H4 (cell line): ENCODE measurements at places on chromosomes 3 and 15.
A peak's percentile ranks its signal among the peaks of the same experiment; 100 is the strongest.

DNA sequence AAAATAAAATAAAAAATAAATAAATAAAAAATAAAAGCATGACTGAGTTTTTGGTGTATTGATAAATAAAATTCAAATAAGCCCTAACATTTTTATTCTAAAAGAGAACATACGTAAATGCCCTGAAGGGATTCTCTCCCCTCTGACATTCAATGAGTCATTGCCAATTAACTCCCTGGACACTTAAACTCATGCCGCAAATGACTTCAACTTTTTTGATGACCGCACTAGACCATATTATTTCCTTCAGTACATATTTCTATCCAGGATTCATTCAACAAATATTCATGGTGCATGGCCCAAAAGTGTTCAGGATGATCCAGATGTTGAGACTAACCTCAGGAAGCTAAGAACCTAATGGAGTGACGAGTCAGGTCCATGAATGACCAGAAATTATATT lies 195.9 kb upstream of the LRRN1 start:
- DNase-seq, result peak; percentile 9

- no peak for DNase-seq
These were observed 31.4 kb upstream of the CD47 start for GRCh38 chr3:108122276-108122675.

DNA sequence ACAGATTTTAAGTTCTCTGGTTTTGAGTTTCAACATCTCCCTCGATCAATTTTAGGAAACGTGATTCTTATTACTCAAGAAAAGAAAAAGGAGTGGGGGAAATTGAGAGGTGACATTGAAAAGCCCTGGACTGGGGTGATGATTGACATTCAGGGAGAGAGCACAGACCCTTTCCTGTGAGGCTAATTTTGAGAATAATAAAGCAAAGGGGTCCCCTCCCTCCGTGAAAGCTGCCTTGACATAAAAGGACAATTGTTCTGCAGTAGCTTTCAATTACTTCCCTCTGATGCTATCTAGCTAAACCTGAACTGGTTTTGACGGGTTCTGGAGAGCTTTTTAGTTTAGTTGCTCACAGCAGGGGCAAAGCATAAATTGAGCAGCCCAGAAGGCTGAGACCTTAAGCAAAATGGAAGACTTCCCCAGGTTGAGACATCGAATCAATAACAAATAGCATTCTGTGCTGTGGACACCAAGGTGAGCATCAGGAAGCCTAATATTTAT lies 14.4 kb upstream of the CMTM8 start:
- DNase-seq, result no peak

DNA sequence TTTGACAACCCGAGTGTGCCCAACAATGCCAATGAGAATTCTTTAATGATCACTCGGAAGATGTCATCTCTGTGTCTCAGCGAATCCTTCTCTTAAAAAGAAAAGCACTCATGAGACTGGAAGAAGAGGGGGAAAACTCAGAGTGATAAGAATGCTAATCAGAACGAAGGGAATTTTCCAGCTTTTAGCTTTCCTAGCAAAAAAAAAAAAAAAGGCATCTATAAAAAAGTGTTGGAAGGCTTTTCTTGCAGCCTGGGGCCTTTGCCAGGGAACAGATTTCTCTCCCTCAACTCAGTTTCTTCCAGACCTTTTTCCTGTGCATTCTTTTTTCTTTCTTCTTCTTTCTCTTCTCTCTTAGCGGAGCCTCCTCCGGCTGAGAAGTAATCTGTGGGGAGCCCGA lies 80.5 kb upstream of the NEO1 start:
- no peak for DNase-seq

DNA sequence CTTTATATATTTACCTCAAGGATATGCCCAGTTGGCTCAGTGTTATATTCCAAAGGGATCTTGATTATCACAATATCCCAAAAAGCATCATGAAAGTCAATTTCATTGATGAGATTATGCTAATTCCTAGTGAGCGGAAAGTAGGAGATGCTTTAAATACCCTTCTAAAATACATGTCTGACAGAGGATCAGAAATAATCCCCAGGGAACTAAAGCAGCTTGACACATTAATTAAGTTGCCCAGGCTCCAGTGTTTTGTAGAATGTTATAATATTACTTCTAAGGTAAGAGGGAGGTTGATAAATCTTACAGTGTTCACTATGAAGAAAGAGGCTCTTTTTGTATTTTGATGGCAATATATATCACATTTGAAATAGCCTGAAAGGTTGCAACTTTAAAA lies 767.5 kb upstream of the ROBO1 start:
- no peak for DNase-seq

- DNase-seq, result no peak
These were observed 153.4 kb downstream of the PLCL2 start for GRCh38 chr3:17038141-17038540.

- DNase-seq, result no peak
These were observed 109.1 kb downstream of the IQSEC1 start for GRCh38 chr3:12963922-12964701.

DNA sequence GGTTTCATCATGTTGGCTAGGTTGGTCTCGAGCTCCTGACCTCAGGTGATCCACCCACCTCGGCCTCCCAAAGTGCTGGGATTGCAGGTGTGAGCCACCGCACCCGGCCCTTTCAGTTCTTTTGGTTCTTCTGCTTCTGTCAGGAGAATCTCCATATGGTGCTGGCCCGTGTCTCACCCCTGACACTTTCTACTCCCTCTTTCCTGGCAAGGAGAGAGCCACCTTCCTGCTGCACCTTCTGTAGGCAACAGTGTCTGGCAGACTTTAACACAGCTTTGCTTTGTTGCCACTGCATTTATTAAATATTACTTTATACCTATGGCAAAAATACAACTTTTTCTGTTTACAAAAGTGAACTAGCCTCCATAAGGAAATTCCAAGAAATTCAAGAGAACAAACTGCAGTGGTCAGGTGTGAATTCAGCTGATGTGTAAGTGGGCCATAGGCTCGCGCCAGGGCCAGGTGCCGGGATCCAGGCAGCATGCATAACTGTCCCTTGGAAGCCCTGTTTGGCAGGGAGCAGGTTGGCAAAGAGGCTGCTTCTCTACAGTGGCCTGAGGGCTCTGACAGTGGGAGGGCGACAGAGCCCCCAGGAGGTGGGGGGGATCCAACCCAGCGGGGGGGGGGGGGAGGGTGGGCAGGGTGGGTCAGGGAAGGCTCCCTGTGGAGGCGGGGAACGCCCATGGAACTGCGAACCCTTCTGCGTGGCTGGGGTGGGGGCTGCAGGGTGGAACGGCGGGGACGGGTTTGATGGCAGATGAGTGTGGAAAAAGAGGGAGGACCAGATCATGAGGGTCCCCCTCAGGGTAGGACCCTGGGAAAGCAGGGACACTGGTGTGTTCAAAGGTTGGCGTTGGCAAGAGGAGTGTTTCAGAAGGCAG lies 21.1 kb downstream of the CTSH start:
- no peak for DNase-seq

GRCh38 chr3:131892331-131892730 lies 142.5 kb downstream of the CPNE4 start:
- no peak for DNase-seq

GRCh38 chr3:61828184-61828874 lies 267.0 kb downstream of the PTPRG start:
- DNase-seq, result no peak

- no peak for DNase-seq
These were observed 50.0 kb upstream of the SLCO2A1 start for GRCh38 chr3:134079761-134080160.
